NCI-H2081 treated with DMSO at 0.1 percent for 48 hours (cell line): ENCODE measurements at places on chromosomes 16 and 17.

DNA sequence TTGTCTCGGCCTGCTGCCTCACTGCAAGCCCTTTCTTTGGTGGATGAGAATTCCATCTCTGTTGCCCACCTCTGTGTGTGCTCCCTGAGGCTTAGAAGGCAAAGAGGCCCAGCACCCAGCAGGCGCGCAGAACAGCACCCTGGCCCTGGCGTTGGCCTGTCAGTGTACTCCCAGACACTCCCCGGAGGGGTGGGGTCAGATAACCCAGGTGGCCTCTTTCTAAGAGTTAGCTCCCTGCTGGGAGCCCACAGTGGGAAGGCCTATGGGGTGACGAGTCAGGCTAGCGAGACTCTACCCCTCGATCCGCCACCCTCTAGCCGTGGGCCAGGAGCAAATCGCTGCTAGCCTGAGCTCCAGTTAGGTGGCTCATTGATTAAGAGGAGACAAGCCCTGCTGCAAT, 38.1 kb downstream of the SRL start:
- DNase-seq = no peak

DNA sequence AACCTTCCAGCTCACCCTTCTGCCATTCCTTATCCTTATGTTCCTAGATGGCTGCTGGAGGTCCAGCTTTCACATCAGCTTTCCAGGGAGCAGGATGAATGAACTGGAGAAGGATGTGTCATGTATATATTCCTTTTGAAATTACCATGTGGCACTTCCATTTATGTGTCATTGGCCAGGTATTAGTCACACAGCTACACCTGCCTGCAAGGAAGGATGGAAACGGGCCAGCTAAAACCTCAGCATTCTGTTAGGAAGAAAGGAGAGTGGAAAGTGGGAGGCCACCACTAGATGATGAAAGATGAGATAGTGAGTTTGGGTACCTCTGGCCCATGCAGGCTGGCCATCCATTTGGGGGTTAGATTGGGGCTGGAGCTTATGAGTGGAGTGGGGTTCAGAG, 67.5 kb downstream of the KSR1 start:
- no peak for DNase-seq

DNA sequence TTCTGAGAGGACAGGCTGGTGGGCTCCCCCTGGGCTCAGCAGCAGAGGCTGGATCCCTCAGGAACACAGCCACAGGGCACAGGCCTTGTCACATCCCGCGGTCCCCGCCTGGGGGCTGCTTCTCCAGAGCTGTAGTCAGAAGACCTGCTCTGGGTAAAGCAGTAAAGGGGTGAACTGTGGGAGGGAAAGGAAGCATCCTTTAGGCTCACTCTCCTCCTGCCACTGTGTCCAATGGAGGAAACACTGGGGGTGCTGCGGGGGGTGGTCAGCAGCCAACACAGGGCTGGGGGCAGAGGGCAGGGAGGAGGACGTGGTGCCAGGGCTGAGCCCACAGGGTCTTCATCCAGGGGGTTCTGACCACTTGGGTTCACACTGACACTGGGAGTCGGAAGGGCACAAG, 5.0 kb upstream of the SLC38A8 start:
- DNase-seq = no peak

DNA sequence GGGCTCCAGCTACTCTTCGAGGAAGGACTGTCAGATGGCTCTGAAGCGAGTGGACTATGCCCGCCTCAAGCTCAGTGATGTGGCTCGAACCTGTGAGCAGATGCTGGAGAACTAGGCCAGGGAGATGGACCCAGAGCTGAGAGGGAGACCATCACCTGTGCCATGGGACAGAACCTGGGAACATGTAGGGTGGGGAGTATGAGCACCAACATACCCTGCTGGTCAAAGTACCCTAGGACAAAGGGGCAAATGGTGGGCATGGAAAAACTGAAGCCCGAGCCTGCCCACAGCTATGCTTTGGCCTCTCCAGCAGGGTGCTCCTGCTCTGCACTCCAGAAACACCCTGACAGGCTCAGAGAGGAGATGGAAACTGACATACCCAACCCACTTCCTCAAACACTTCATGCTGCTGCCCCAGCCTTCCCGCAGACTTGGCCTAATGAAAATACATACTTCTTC, 1.9 kb downstream of the MED11 start:
- DNase-seq = no peak

DNA sequence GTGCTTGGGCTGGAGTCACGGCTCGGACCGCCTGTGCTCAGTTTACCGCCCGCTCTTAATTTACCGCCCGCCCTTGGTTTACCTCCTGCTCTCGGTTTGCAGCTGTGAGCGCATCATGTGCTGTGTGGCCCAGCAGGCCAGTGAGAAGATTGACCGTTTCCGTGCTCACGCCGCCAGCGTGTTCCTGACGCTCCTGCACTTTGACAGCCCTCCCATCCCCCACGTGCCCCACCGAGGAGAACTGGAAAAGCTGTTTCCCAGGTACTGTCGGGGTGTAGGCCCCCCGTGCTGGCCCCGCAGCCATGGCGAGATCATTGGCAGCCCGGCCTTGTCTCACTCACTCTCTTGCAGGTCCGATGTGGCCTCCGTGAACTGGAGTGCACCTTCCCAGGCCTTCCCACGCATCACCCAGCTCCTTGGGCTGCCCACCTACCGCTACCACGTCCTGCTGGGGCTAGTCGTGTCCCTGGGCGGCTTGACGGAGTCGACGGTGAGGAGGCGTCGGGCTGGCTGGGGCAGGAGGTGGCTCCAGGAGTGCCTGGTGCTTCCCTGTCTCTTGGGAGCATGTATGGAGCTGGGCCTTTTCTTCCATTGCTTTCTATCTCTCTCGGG, 89.3 kb upstream of the ZNF750 start:
- no peak for DNase-seq

DNA sequence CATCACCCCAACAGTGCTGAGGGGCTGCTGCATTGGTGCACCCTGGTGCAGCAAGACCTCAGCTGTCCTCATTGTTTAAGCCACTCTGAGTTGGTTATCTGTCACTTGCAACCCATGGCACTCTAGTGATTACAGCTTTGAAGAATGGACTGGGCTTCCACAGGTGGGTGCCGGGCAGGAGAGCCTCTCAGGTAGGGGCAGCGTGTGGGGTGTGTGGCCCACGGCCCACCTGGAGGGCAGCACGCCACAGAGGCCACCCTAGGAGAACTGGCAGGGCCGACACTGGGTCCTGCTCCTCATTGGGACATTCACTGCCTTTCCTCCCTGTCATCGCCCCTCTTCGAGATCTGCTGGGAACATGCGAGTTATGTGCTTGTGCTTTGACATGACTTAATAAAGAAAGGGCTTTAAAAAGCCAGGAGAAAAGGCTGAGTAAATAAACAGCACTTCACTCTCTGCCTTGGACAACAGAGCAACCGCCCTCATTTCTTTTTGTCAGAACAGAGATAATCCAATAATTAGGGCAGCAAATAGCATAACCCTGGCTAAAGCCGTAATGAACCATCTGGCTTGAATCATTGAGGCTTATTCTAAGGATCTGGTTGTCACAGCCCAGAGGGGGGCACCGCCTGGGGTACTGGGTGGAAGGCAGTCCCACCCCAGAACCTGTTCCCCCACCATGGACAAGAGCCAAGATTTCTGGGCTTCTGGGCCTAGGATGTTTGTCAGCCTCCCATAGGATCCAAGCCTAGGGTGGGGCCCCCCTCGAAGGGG, 3.0 kb downstream of the DOC2B start:
- no peak for DNase-seq

DNA sequence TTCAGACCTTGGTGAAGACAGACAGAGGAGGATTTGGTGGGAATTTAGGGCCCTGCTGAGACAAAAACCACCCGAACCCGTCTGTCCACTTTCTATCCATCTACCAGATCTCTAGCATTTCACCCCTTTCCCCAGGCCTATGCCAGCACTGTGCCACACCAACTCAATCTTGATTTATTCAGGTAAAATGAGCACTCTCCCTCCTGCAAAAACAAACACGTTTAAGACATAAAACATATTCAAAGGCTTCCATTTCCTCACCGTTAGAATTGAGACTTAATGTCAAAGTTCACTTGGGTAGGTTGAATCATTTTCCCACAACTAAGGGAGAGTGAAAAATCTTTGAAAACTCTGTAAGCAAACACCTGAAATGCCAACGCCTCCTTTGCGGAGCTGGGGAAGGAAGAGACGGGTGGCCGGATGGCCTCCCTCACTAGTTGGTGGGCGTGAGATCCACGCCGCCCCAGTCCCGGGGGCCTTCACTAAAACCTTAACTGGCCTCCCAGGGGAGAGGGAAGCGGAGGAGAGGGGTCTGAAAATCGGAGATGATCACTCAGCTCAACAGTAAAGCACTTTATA, 862 bp downstream of the DCAKD start:
- DNase-seq = no peak

- DNase-seq = no peak
Measured at GRCh38 chr17:59714255-59714654, 6.8 kb downstream of the VMP1 start.

- DNase-seq = no peak
Measured at GRCh38 chr17:62666061-62666800, 38.8 kb downstream of the MRC2 start.

GRCh38 chr17:45123930-45124796, 8.2 kb downstream of the PLCD3 start:
- DNase-seq = no peak

DNA sequence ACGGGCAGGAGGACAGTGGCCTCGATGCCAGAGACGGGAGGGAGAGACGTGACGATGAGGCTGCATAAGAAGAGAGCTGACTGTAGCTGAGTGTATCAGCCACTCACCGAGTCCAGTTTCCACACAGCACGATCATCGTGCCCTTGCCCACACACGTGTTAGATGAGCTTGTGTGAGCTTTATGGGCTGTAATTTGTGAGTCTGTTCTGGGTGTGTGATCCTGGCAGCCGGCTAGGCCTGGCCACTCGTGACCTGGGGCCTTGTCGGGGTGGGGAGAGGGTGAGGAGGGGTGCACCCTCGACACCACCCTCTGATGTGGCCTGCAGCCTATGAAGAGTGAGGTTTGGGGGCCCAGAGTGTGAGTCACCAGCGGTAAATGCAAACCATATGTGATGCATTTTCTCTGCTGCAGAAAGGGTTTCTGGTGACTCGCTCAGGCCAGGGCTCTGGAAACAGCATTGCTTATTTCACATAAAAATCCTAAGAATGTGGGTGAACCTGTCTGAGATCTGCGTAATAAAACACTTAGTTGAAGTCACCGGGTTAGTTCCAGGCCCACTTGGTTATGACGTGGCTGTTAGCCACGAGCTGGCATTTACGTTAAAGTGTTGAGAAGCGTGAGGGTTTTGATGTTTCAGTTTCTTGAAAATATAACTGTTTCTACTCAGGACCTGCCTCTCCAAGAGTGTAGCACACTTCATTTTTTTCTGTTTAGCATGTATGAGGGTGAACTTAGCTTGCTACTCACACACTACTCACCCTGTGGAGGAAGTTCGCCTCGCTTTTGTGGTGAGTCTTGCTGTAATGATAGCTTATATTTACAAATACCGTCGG, 4.2 kb downstream of the METRNL start:
- no peak for DNase-seq

- DNase-seq = no peak
Measured at GRCh38 chr17:13337151-13337550, 264.6 kb downstream of the HS3ST3A1 start.

DNA sequence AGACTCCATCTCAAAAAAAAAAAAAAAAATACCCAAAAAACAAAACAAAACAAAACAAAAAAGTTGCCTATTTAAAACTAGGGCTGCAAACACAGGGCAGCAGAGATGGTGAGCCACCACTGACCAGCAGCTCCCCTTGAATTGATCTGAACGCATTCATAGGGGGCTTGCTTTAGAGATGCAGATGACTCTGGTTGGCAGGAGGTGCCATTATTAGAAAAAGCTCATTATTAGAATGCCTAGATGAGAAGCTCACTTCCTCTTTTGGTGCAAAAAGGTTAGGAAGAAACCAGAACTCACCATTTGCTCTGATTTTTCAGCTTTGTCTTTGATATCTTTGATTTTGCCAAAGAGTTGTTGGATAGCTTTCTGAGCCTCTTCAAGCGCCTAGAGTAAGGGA, 53.1 kb downstream of the VPS53 start:
- no peak for DNase-seq

DNA sequence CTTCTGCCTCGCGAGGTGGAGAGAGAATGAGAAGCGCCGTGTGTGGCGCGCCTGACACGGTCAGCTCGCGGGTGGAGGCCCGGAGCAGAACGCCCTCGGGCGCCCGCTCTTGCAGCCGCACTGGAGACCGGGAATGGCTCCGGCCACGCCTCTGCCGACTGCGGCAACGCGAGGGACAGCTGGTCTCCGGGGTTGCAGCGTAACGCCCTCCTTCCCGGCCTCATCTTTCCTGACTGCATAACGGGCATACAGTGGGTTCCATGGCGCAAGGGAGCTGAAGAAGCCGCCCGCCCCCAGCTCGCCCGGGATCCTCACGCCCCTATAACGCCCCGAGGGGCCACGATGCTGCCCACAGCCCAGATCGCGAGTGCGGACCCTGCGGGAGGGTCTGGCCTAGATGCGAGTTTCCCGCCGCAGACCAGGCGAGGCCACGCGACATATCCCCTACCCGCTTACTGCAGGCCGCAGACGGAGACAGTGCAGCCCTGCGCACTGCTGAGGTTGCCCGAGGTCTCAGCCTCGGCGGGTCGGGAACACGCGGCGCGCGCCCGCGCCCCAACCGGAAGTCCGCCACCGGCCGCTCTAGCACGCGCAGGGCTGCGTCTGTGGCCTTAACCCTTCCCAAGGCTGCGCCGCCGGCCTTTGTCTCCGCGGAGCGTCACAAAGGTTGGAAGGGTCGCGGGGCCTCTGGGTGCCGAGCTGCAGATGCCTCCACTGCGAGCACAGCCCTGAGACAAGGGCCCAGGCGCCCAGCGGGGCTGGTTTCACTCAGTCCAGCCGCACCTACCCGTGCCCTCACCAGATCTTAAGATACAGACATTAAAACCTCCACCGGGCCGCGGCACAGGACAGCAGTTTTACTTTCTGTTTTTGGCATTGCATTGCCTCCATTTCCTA, 18.8 kb downstream of the BCL7C start:
- peak; percentile 29 for DNase-seq

- DNase-seq = no peak
Measured at GRCh38 chr16:31414706-31415105, 13.5 kb downstream of the COX6A2 start.

- DNase-seq = no peak
Measured at GRCh38 chr17:18122990-18123753, 14.6 kb downstream of the MYO15A start.

DNA sequence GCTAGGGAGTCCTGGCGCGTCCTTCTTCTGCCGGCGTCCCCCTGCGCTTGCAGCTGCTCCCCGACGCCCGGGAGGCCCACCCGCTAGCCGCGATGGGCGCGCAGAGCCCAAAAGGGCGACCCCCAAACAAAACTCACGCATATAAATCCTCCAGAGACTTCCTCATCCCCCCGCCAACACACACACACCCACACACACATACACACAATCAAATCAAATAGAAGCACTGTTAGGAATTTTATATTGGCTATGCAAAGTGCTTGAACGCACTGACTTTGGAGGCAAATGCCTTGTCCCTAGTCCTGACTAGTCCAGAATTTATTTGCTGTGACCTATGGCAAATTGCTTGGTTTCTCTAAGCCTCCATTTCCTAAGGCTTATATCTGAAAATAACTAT, 23.8 kb upstream of the CRYM start:
- no peak for DNase-seq
